COR-L47 (cell line): ENCODE measurements at places on chromosomes 5 and 9.

DNA sequence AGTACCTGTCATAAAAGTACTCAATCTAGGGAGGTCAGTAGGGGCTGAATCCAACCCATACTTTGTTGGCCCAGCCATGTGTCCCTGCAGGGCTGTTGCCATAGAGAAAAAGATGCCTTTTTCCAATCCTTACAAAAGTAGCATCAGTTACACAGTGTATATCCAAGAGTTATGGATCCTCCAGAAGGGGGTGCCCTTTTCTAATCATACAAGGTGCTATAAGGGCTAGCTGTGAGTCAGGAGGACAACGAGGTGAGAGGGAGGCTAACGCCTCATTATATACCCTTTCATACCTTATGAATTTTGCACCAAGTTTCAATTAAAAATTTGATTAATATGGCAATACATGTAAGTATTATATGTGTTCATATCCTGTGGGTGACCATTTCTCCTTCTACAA lies 4.8 kb downstream of the KIAA0825 start:
- peak; percentile 11 for DNase-seq

DNA sequence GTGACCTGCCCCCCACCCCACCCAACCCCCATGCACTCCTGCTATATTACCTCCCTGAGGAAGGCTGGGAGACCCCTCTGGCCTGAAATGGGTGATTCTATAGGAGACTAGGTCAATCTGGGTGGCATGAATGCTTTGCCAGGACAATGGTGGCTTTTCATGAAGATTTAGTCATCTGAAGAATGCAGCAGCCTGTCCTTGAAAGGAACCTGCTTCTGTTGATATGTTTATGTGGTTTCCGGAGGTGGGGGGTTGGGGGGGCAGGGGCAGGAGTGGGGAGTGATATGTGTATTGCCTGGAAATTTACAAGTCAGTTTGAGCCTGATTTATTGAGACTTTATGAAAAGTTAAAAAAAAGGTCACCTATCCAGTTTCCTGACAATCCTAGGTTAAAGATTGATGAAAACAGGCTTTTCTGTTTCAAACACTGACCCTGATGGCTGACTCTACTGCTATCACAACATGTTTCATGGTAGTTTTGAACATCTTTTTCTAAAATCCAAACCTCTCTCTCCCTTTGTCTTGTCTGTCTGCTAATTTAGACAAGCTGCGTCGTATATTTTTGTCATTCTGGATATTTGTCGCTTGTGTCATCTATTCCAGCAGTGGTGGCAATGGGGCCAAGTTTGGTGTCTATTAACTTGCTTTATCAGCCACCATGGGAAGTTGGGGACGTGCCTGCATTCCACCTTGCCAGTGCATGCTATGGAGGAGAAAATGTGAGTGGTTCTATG lies 153.7 kb upstream of the EGFLAM start:
- DNase-seq = no peak

- DNase-seq = no peak
Measured at GRCh38 chr9:18043978-18044377, 430.0 kb upstream of the ADAMTSL1 start.

DNA sequence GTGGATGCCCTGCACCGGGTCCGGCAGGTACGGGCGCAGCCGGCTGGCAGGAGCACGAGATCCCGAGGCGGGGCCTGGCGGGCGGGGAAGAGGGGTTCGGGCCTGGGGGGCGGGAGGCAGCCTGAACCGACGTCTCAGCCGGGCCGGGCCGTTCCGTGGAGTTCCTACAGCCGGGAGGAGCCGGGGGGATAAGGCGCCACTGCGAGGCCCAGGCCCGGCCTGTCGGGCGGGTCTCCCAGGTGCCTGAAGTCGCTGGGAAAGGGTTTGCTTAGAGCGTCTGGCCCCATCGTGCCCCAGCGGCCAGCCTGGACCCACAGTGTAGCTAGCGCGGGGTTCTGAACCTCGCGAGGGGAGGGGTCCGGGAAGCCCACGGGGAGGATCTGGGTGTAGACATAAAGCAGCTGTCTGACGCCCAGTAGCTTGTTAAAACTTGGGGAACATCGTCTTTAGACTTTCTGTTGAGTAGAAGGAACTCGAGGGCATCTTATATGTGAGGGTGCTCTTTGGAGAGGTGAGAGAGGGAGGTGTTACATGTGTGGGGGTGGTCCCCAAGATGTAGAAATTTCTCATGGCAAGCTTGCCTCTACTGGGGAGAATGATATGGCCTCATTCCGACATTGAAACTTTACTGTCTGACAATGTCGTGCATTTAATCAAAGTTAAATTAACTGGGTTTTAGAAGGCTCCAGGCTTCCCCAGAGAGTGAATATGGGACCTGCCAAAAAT lies 524 bp downstream of the FUBP3 start:
- no peak for DNase-seq

GRCh38 chr5:152723482-152723881 lies 318.4 kb upstream of the NMUR2 start:
- no peak for DNase-seq

DNA sequence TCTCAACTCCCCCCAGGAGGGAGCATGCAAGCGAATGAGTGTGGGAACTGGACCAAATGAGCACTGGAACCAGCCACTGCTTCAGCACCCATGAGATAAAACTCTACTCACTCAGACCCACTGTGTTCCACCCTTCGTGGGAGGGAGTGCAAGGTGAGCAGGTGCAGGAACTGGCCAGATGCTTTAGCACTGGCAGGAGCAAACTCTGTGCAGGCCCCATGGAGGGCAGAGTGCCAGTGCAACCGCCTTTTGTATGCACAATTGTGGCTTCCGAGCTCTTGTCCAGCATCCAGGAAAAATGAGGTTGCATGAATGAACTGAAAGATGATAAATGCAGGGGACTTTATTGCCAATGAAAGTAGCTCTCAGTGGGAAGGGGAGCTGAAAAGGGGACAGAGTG lies 67.4 kb upstream of the CCDC112 start:
- no peak for DNase-seq

DNA sequence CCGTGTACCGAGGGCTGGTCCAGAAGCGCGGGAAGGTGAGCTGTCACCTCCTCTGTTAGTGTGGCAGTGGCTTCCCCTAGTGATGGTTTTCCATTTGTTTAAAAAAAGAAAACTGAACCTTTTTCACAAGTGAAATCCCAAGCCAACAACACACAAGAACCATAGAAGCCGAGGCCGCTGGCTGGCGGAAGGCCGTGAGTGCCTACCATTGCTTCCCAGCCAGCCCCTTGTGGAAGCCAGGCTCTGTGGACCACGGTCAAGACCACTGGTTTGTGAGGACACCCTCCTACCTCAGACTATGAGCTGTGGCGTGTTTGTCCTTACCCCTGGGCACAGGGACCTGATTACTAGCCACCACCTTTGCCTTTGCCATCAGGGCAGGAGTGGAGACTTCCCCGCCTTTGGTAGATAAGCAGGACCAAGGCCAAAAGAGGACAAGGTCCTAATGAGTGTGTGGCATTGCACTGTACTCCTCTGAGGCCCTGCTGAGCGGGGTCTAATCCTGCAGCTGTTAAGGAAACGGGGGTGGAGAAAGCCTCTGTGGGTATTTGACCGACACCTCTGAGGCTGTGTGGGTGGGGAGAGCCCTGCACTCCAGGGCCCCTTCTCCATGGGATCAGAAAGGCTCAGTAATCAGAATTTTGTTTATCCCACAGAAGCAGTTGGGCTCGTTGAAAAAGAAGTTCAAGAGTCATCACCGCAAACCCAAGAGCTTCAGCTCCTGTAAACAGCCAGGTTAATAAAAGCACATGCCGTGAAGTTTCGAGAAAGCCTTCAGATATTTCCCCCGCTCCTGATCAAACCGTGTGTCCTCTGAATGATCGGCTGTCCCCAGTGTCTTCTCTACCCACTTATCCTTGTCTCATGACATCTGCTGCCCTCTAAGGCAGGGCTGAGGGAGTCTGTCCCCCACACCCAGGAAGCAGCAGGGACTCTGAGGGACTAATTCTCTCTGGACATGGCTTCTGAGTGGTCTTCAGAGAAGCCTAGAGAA lies 4.3 kb downstream of the SURF2 start:
- no peak for DNase-seq

- DNase-seq = no peak
Measured at GRCh38 chr5:151498395-151499155, 51.2 kb downstream of the SLC36A1 start.

DNA sequence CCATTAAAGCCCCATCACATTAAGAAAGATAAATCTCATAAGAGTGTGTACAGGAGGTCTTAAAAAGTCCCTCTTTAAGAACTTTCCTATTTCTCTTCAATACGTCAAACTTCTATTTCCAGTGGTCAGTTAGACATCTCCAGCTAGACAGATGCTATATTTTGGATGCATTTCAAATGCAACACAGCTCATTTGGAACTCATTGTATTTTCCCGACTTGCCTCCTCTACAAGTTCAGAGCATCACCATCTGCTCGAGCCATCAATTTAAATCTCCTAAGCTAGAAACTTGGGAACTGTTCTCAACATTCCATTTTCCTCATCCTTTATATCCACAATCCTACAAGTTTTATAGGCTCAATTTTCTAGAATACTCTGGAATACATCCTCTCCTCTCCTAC lies 3.2 kb upstream of the UHRF2 start:
- DNase-seq = no peak

DNA sequence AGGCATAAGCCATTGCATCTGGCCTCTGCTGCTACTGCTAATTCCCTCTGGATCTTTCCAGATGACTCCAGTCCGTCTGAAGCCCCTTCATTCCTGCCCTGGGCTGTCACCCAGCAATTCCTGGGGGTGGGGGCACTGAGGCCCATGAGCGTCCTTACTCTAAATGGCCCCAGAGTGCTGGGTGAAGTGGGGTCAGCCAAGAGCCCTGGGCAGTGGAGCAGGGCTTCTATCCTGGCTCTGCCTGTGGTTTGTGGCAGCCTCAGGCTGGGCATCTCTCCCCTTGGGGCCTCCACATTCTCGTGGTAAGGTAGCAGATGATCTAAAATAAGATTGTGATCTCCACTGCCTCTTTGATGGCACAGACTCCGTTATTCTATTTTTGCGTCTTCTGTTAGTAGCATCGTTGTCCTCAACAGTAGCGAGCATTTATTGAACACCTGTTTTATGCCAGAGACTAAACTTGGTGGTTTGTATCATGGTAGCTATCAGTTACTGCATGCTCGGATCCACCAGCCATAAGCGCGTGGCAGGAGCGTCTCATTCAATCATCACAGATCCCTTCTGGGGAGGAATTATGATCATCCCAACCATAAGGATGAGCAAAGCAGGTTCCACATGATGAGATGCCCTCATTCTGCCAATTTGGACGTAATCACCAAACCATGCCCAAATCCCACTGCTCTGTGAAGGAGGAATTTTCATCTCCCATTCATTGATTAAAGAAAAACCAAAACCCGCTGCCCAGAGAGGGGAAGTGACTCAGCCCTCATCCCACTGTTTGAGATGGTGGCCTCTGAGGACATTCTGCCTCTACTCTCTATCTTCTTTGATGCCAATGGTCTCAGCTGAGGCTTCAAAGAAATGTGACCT lies 21.9 kb upstream of the DUSP1 start:
- DNase-seq = no peak

- no peak for DNase-seq
Measured at GRCh38 chr5:122638581-122638980, 136.3 kb upstream of the SNX2 start.

DNA sequence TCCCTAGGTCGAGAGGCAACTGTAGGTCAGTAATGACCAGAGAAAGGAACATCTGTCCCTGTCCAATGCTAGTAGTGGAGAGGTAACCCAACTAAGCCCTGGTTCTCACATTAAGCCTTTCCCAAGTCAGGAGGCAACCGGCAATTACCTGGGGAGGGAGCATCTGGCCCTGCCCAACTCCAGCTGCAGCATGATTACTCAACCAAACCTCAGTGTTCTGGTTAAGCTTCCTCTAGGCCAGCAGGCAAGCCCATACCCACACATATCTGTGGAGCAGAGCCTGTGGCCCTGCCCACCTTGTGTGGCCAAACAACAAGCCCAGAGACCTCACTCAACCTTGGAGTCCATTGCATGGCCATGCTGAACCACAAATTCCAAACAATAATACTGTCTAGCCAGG lies 220.8 kb upstream of the SLC24A2 start:
- DNase-seq = no peak

GRCh38 chr9:91160599-91161464 lies 200.9 kb downstream of the AUH start:
- DNase-seq = no peak

DNA sequence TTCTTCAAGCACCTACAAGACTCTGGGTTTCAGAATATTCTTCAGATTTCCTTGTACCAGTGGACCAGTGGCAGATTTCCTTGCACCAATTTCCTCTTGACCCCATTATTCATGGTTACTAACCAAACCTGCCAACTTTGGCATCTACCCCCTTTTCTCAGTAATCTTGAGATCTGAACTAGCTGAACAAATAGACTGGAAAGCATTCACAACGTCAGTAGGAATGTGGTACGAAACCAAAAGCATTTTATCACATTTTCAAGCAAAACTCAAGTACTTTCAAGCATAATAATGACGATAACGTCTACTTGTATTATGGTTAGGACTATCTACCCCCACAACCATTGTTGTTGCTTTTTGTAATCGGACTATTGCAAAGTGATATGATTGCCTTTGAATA lies 1217.3 kb downstream of the PTPRD start:
- DNase-seq = no peak

DNA sequence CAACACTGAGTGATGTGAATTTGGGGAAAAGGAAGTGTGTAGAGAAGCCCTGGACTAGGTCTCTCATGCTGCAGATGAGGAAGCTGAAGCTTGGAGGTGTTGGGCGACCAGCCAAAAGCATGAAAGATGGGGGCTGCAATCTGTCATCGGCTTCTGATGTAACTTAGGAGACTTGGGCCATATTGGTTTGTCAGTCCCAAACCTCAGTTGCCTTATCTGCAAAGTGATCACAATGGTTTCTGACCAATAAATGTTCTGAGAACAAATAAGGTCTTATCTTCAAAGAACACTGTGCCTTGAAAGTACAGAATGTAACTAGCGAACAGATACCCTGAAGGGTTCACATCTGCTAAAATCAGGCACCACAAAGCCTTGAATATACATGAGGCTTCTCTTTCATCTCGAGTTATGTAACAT lies 198.4 kb upstream of the NR3C1 start:
- DNase-seq = no peak
